ENCODE measurements at places on chromosomes 5 and 9.
A peak's percentile ranks its signal among the peaks of the same experiment; 100 is the strongest.

DNA sequence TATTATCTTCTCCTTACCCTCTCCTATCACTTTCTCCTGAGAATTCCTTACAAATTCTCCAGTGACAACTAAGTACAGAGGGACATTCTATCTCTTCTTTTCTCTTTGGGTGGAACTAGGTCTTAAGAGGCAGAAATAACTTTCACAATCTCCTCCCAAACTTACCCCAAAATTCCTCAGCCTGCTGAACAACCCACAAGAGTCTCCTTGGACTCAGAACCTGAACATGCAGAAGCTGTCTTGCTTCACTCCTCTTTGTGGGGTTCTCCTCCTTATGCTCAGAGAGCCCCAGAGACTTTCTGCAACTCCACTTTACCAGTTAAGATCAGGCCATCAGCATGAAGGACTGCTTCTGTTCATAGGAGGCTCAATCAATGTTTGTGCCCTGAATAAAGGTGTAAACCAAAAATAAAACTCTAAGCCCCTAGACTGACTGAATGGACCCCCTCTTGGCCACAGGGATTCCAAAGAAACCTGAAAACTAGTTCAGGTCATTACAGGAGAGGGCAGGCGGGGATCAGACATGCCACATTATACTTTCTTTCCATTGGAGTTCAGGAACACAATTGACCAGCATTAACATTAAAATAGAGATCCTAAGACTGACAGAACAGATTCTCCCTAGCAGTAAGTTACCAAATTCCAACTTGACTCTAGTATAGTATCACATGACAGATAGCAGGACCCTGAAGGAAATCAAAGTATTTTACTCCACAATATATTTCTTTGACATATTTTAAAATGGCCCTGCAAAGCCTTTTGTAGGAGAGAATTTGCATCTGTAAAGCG is 179.7 kb upstream of the FBXL17 start:
- DNase-seq, result no peak

- DNase-seq, result no peak
Measured at GRCh38 chr5:135357685-135358084, 41.3 kb downstream of the MACROH2A1 start.

DNA sequence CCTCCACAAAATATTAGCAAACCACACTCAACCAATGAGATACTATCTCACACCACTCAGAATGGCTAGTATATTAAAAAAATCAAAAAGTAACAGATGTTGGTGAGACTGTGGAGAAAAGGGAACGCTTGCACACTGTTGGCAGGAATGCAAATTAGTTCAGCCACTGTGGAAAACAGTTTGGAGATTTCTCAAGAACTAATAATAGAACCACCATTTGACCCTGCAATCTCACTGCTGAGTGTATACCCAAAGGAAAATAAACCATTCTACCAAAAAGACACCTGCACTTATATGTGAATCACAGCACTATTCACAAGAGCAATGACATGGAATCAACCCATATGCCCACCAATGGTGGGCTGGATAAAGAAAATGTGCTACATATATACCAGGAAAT is 393.5 kb downstream of the PDE4D start:
- no peak for DNase-seq

DNA sequence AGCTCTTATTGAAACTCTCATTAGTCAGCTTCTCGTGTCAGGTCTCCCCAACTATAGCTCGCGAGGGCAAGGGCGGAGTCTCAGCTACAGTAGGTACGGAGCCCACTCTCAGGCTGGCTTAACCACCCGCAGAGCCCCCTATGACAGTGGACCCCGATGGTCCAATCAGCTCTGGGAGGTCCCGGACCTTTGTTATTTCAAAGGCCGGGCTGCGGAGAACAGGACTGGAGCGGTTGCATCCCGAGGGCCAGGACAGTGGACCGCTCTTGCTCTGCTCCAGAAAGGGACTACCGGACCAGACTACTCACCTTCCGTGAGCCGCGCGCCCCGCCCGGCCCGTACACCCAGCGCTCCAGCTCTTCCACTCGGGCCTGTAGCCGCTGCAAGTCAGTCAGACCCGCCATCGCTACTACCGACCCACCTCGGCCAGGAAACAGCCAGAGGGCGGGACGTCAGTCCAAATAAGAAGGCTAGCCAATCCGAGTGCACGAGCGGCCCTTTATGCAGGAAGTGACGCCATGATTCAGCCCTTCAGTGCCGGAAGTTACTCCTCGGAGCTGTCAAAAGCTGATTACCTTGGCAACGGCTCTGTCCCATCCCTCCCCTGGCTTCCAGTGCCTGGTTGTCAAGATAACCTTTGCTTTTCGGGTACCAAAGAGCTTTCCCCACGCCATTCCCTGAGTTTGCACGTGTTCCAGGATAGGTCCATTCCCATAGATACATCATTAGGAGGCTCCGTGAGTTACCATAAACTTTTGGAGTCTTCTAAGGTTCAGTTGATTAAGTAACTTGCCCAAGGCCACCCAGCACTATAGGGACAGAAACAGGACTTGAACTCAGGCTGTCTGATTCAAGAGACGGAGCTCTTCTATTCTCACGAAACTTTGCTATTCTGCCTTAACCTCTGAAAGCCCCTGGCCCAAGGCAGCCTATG is at the start of gene DCTN3:
Gene DCTN3 (minus strand): TSS at position 435 of the 934 bp plus-strand sequence. CDS start 31 bp downstream, at position 404.
- DNase-seq, result peak; percentile 85

- no peak for DNase-seq
Measured at GRCh38 chr5:111779260-111779921, 22.4 kb upstream of the NREP start.

DNA sequence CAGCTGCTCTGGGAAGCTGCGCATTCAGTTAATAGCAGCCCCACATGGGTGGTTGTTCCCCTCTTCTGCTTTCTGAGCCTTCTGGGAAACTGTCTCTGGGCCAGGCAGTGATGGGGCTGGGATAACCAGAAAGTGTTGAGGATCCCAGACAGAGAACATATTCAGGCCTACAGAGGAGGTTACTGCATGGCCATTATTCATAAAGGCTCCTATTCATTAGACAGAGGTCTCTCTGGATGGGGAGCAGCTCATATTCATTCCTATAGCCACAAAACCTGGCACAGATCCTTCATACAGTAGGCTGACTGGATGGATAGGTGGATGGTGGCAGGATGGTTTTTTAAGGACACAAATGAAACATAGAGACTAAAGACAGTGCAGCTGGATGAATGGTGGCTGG is 76.3 kb downstream of the HSPA4 start:
- DNase-seq, result no peak

DNA sequence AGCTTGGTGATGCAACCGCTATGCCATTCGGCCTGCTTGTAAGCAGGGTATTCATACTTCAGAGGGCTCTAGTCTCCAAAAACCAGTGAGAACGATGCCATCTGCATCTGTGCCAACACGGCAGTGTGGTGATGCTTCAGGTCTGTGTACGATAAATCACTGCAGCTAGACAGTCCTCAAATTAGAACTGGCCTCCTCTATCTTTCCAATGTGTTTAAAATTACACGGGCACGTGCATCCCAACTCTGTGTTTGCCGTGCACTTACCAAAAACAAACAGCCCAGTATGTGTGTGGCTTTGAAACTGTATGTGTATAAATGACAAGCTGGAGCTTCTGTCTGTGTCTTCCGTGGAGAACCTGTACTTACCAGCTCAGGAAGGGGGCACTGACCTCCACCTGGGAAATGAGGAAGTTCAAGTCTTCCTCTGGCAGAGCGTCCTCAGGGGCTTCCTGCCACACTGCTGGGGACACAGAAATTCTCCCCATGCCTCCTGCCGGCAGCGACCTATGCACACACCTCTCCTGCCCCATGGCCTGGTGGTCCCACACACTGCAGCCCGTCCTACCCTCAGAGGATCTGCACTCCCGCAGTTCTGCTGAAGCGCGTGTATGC is 12.3 kb downstream of the MED10 start:
- DNase-seq, result no peak

GRCh38 chr5:150514708-150515211 is 6.8 kb downstream of the NDST1 start:
- no peak for DNase-seq

GRCh38 chr9:112037281-112038016 is 137.6 kb downstream of the SUSD1 start:
- DNase-seq, result no peak

- DNase-seq, result peak; percentile 18
Measured at GRCh38 chr9:101530076-101530711, 3.5 kb upstream of the RNF20 start.

DNA sequence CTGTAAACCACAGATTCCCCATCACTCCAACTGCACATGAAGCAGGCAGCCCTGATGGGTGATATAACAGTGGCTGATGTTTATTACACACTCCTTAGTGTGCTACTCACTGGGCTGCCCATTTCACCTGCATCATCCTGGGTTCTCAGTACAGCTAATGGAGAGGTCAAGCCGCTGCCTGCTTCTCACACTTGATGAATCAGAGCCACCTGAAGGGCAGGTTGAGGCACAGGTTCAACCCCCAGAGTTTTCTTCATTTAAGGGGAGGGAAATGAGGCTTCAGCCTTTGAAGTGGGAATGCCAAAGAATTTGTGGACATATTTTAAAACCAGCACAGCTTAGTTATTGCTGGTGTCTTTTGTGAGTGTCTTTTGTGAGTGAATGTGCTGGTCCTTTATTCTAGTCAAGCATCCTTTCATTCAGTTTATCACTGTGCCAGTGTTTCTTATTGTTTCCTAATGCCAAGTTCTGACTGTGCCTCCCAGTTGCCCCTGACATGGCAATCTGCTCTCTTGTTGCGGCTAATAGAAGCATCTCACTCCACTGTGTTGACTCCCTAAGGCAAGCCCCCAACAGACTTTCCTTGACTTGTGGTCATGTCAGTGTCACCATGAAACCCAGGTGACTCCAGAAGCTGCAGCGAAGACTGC is 109.2 kb downstream of the FBXL7 start:
- no peak for DNase-seq

DNA sequence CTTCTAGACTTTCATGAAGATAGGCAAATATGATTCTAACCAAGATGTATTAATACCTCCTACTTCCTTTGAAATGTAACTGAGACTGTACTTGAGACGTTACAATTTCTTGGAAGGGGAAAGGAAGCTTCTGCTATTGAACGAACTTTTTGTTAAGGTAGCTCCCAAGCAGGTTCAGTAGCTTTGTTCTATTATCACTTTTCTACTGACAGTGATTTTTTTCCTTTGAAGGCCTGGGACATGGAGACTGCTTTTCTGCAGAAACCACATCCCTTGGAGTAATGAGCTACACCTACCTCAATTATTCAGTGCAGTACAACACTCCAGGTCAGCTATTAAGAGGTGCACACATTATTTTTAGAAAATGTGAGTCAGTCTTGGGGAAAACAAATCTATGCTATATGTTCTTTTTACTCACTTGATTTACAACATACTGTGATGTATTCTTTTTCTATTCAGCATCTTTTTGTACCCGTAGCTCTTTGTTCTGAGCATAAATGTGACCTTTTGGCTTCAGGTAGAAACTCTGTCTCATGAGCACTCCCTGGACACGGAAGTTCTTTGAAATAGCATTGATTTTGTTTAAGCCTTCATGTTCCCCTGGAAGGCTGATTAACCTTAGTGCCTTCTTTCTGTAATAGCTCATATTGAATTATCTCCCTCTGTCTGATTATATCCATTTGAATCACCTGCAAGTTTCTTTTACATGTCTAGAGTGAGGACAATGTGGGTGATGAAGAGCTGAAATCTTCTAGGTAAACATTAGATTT is 56.5 kb upstream of the CDKN2B start:
- DNase-seq, result no peak

DNA sequence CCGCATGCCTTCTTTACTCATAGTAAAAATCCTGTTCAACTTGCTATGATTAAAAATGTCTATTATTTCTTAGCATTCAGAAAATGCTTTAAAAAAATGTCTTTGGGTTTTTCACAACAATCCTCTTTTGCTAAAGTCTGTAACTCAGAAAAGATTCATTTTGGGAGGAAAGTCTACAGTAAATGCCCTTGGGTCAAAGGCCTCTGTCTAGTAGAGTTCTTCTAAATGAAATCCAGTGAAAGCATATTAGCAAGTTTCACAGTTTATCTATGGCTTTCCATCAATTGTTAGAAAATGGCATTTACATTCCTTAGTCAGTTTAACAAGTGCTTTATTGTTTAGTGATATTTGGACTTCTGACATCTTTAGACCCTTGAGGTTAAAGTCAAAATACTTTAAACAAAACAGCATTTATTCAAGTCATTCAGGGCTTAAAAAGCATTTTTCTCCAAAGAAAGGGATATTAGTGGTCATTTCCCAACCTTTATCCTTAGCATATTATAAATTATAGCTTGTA is 137.1 kb upstream of the TARS1 start:
- no peak for DNase-seq

DNA sequence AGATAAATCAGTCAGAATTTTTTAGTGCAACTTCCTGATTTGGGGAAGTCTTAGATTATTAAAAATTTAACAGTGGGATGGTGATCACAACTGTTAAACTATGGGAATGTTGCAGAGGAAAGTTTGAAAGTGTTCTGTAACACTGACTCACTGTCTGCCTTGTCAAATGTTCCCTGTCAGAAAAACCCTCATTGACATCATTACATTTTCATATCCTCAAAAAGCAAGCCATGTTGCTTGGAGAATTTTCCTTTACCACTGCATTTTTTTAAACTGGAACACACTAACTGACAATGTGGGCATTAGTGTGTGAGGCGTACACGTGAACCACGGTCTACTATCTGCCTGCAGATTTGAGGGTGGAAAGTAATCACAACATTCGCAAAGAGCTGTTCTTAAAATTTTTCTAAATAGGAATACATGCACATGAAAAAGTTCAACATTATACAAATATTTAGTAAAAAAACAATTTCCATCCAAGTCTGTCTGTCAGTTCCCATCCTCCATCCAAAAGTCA is 28.6 kb upstream of the IL7R start:
- no peak for DNase-seq

Data from NCI-H526 treated with DMSO at 0.1 percent for 48 hours (cell line).